ENCODE measurements at places on chromosomes 11 and 22.

GRCh38 chr22:36863281-36863680 is 2.5 kb downstream of the NCF4 start:
- DNase-seq: no peak

GRCh38 chr22:48864748-48865147 is 962.9 kb downstream of the BRD1 start:
- no peak for DNase-seq

DNA sequence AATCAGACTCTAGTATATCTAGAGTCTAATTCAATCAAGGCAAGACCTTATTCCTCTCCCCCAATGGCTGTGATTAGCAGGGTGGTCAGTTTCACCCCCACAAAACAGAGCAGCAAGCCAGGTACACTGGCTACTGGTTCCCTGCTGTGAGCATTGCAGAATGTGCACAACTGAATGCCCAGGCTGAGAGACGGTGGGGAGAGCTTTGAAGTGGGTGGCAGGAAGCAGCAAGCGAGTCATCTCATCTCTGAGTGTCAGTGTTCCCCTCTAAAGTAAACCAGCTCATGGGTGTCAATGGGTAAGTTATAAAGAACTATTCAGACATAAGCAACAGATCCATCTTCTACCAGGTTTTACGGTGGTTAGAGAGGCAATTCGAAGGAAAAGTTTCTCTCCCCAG is 37.6 kb downstream of the GAB4 start:
- DNase-seq: no peak

DNA sequence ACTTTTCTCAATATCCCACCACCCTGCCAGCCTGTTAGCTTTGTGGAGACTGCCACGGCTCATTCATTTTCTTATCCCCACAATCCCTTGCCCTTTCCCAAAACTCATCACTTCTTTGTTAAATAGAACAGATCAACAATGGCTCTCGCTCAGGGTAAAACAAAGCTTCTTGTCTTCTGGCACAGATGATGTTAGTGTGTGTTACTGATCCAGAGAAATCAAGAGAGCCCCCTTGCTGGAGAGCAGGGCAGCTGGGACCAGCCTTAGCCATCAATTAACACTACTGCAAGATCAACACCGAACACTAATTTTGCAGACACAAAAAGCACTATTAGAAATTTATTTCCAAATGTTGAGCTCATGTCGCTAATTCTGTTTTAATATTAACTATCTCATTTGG is 420.9 kb downstream of the TENM4 start:
- DNase-seq: no peak

DNA sequence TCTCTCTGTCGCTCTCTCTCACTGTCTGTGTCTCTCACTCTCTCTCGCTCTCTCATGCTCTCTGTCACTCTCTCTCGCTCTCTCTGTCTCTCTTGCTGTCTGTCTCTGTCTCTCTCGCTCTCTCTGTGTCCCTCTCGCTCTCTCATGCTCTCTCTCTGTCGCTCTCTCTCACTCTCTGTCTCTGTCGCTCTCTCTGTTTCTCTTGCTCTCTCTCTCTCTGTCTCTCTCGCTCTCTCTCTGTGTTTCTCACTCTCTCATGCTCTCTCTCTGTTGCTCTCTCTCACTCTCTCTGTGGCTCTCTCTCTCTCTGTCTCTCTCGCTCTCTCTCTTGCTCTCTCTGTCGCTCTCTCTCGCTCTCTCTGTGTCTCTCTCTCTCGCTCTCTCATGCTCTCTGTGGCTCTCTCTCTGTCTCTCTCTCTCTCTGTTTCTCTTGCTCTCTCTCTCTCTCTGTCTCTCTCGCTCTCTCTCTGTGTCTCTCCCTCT is 33.2 kb upstream of the BRSK2 start:
- DNase-seq: no peak

- no peak for DNase-seq
Measured at GRCh38 chr11:38562562-38562961, 1964.5 kb upstream of the RAG2 start.

DNA sequence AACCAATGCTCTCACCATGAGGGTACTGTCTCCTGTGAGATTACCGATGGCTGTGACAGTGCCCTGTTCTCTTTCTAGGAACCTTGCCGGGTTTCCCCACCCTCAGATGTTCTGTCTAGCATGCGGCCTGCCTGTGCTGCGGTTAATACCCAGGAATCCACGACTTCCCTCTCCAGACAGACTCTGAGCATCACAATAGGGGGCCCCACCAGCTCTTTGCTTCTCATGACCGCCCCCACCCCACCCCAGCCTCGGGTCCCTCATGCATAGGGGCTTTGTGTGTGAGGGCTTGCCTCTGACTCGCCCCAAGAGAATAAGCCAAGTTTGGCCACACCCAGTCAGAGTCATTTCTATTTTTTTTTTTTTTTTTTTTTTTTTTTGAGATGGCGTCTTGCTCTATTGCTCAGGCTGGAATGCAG is 10.3 kb downstream of the PARVG start:
- DNase-seq: no peak

DNA sequence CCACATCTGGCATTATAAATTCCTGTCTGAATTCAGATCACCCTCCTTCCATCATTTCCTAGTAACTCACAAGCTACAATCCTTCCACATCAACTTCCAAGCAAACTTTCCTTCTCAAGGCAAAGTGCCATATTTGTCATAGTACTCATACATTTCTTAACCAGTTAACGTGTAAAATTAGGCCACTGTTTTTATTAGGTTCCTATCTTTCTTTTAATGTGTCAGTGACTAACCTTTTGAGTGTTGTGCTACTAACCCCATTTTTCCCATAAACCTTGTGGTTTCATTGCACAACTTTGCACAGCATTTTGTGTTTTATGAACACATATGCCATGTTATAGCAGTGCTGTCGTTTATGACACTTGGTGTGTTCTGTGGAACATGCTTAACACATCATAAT is 90.1 kb downstream of the KIF18A start:
- no peak for DNase-seq

GRCh38 chr11:9784602-9785315 is 120.9 kb downstream of the SWAP70 start:
- no peak for DNase-seq

- no peak for DNase-seq
Measured at GRCh38 chr11:46066335-46066734, 54.9 kb downstream of the PHF21A start.

DNA sequence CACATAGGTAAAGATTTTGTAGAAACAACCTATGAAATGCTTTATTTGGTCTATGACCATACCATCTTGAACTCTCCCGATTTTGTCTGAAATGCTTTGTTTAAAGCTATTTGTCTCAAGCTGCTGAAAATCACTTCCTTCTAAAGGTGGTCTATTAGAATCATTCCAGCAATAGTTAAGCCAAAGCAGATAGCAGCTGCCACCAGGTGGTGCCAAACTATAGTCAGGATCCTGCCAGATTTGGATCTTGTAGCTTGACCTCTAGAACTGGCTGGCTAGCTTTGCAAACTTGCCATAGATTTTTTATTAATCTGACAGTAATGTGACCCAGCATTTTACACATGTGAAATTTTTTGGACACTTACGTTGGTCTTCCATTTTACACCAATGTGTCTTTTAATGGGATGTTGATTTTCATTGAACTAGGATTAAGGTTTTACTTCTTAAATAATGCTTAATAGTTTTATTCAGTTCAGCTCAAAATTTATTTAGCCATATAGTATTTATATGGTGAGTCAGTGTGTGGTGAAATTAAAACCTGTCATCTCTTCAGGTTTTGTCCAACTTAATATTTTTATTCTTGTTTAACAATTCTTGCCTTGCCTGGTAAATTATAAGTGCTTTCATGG is 19.7 kb downstream of the CTR9 start:
- DNase-seq: no peak

- DNase-seq: no peak
Measured at GRCh38 chr11:131756479-131757110, 386.2 kb downstream of the NTM start.

GRCh38 chr22:22034469-22035132 is 52.0 kb upstream of the TOP3B start:
- no peak for DNase-seq

DNA sequence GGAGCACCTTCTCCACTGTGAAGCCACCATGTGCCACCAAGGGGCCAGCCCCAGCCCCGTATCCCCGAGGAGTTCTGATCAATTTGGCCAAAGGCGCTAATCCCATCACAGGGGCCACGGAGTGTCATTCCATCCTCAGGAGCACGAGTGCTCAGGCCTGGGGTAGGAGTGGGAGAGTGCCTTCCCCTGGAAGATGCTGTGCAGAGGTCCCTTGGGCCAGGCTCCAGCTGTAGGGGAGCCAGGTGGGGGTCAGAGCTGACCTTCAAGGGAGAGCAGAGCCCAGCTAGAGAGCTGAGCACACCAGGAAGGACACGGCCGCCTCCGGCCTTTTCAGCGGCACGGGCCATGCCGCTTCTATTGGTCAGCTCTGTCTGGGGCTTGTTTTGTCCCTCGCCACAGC is 1459.9 kb downstream of the BRD1 start:
- DNase-seq: no peak

GRCh38 chr11:12134236-12134585 is 23.8 kb downstream of the MICAL2 start:
- DNase-seq: no peak

DNA sequence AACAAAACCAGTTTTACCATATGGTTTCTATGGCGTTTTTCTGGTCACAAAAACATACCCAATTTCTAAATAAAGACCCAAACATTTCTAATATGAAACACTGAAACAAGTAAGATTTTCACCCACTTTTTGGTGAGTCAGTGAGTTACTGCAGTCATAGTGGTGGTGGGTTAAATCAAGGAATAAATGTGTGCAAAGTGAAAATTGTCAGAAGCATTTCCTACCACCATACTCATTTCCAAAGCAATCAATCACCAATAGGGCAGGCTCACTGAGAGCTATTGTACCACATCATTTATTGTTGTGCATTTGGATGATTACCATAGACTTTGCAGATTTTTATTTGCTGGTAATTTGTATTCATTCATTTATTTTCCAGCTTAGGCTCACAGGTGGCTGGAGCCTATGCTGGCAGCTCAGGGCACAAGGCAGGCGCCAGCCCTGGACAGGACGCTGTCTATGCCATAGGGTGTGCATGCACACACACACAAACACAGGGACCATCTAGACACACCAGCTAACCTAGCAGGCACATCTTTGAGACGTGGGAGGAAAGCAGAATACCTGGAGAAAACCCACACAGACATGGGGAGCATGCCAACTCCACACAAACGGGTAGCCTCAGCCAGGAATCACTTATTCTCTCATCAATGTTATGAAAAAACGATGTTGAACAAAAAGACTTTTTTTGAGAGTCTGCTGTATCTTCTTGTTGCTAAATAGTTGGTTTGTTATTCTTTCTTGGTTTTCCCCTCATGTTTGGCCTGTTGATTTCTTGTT is 5.1 kb downstream of the FAM118B start:
- DNase-seq: no peak
